ENCODE measurements at places on chromosomes 7 and 10.

GRCh38 chr7:155758348-155758747 is 53.9 kb downstream of the SHH start:
- H3K4me3 ChIP-seq: no peak overlapping the region
- no peaks in the 10 kb centered on the region for H3K27me3 ChIP-seq
- H3K36me3 ChIP-seq: peaks cover 75% of the 10 kb centered on the region
- H3K27ac ChIP-seq: no peak overlapping the region

DNA sequence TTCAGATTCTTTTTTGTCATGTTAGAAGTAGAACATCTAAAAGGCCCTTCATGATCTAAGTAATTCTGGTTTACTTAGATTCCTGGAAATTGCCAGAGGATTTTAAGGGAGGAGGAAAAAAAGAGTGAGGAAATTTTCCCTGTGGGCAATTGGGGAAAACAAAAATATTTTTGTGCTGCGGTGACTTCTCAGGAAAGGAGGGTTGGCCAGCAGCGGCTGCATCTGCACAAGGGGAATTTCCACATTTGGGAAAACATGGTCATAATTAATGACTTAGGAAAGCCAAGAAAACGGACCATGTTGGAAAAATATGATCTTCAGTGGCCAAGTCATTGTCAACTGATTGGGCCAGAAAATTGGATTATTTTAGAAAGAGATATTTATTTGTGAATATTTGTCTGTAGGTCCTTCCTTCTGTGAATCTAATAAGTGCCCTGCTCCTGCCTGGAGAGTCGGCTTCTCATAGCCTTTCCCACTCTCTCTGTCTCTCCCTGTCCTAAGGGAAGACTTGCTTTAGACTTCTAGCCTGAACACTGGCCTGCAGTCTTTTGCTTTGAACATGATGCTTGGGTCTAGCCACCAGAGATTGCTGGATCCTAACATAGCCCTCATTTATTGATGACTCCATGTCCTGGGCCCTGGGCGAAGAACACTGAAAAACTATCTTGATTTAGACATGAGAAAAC is 124.2 kb upstream of the MKLN1 start:
- no peaks in the 10 kb centered on the region for H3K27me3 ChIP-seq
- no peaks in the 10 kb centered on the region for H3K36me3 ChIP-seq
- no peak for DNase-seq
- H3K27ac ChIP-seq: no peak overlapping the region

DNA sequence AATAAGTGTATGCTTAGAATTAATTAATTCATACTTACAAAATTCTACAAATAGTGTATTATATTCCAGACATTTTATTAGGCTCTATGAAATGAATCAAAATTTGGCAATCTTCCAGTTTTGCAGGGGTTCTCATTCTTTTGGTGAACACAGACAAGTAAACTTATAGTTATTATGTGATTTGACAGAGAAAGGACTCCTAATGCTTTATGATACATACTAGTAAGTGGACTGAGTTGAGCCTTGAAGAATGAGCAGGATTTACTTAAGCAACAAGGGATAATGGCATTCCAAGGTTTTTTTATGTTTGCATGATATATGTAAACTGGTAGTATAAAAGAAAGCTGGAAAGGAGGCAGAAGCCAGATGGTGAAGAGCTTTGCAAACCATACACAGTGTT is 145.7 kb upstream of the FERD3L start:
- DNase-seq: no peak
- no peaks in the 10 kb centered on the region for H3K27me3 ChIP-seq
- no peak overlapping the region for H3K4me3 ChIP-seq
- H3K36me3 ChIP-seq: no peaks in the 10 kb centered on the region

- DNase-seq: no peak
- no peaks in the 10 kb centered on the region for H3K36me3 ChIP-seq
Observed at GRCh38 chr7:104153287-104153686, 54.5 kb downstream of the ORC5 start.

DNA sequence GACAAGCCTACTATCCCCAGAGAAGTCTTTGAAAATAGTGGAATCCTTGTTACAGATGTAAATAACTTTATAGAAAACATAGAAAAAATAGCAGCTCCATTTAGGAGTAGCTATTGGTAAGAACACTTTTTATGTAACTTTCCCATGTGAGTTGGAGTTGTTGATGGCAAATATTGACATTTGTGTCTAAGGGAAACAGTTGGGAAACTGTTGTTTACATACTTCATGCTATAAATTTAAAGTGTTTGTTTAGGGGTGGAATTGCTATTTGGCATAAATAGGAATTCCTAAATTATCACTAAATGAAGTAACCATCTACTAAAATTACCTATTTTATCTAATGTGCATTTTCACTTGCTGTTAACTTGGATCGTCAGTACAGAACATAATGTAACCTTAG is 50.7 kb downstream of the GDI2 start:
- no peak overlapping the region for H3K27ac ChIP-seq
- no peaks in the 10 kb centered on the region for H3K27me3 ChIP-seq
- H3K36me3 ChIP-seq: peaks cover 74% of the 10 kb centered on the region

GRCh38 chr7:47202146-47202783 is 379.6 kb downstream of the TNS3 start:
- no peaks in the 10 kb centered on the region for H3K4me1 ChIP-seq
- H3K4me3 ChIP-seq: no peak overlapping the region
- no peak overlapping the region for H3K27ac ChIP-seq
- DNase-seq: no peak
- no peaks in the 10 kb centered on the region for H3K36me3 ChIP-seq

- no peak overlapping the region for H3K4me3 ChIP-seq
- H3K27ac ChIP-seq: no peak overlapping the region
- no peak for DNase-seq
- peaks cover 18% of the 10 kb centered on the region for H3K4me1 ChIP-seq
- no peaks in the 10 kb centered on the region for H3K27me3 ChIP-seq
- H3K36me3 ChIP-seq: peaks cover 46% of the 10 kb centered on the region
Observed at GRCh38 chr10:12121673-12122072, 7.8 kb upstream of the SEC61A2 start.

GRCh38 chr10:18684416-18684815 is 25.2 kb downstream of the ARL5B start:
- no peak for DNase-seq
- H3K4me3 ChIP-seq: no peak overlapping the region
- H3K27ac ChIP-seq: no peak overlapping the region
- H3K36me3 ChIP-seq: peaks cover 7% of the 10 kb centered on the region
- peaks cover 13% of the 10 kb centered on the region for H3K4me1 ChIP-seq

- H3K4me1 ChIP-seq: no peaks in the 10 kb centered on the region
- H3K36me3 ChIP-seq: no peaks in the 10 kb centered on the region
- no peaks in the 10 kb centered on the region for H3K27me3 ChIP-seq
- H3K27ac ChIP-seq: no peak overlapping the region
Observed at GRCh38 chr7:70210936-70211310, 612.6 kb downstream of the AUTS2 start.

DNA sequence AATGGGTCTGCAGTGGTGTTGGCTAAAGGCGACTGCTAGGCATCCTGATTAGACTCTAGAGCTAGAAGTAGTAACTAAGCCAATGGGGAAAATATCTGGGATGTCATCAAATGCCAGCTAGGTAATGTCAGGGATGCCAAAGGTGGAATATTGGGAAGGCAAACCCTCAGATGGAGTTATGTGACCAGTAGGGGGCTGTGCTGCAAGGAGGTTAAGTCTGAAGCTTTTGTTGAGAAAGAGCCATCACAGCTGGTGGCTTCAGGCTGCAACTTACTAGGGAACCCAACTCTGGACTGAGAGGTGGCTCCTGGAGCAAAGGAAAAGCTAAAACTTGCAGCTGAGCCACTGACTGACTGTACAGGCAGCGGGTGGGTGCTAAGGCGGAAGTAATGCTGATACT is 576.9 kb upstream of the GHITM start:
- DNase-seq: no peak
- no peak overlapping the region for H3K4me3 ChIP-seq
- H3K36me3 ChIP-seq: no peaks in the 10 kb centered on the region
- H3K27ac ChIP-seq: no peak overlapping the region
- no peaks in the 10 kb centered on the region for H3K27me3 ChIP-seq
- no peaks in the 10 kb centered on the region for H3K4me1 ChIP-seq

DNA sequence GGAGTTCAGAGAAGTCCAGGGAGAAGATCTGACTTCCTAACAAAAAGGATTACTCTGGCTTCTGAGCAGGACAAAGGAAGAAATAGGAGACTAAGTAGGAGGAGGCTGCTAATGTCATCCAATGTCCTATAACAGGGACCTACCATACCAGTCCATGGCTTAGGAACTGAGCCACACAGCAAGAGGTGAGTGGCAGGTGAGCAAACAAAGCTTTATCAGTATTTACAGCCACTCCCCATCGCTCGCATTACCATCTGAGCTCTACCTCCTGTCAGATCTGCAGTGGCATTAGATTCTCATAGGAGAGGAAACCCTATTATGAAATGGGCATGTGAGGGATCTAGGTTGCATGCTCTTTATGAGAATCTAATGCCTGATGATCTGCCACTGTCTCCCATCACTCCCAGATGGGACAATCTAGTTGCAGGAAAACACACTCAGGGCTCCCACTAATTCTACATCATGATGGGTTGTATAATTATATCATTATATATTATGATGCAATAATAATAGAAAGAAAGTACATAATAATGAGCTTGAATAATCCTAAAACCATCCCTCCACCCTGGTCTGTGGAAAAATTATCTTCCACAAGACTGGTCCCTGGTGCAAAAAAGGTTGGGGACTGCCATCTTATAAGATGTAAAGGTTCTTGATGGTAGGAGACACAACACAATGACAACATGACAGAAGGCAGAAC is 487.4 kb downstream of the PLXDC2 start:
- H3K4me3 ChIP-seq: no peak overlapping the region
- H3K36me3 ChIP-seq: no peaks in the 10 kb centered on the region
- no peak for DNase-seq
- no peak overlapping the region for H3K27ac ChIP-seq
- no peaks in the 10 kb centered on the region for H3K27me3 ChIP-seq
- no peaks in the 10 kb centered on the region for H3K4me1 ChIP-seq

- no peaks in the 10 kb centered on the region for H3K27me3 ChIP-seq
- DNase-seq: peak; percentile 20
- no peaks in the 10 kb centered on the region for H3K36me3 ChIP-seq
- H3K27ac ChIP-seq: no peak overlapping the region
Observed at GRCh38 chr10:106819490-106819889, 345.0 kb downstream of the SORCS1 start.

GRCh38 chr7:2837496-2837895 is 6.6 kb downstream of the GNA12 start:
- no peak overlapping the region for H3K4me3 ChIP-seq
- no peaks in the 10 kb centered on the region for H3K27me3 ChIP-seq
- DNase-seq: no peak
- H3K4me1 ChIP-seq: peaks cover 27% of the 10 kb centered on the region

DNA sequence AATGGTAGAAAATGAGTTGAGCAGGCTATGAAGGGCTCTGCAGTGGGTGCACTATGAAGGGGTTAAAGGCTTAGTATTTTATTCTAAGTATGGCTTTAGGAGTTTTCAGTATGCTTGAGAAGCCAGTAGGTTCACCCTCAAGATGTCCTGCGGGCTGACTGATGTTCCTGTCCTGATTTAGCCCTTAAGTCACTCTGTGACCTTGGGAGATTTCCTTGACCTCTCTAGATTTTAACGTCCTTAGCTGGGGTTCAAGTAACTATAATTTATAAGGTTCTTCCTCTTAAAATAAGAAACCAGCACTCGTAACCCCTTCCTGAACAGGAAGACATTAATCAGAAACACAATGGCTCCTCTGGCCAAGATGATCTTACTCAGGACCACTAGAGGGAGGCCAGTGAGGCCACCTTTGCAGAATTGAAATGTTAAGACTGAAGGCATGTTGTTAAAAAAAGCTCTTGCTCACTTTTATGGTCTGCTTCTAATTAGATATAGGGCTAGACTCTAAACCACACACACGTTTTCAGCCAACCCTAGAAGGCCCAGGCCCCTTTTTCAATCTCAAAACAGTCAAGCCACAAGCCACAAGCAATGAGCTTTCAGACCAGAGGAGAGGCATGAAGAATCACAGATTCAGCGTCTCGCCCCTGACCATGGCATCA is 41.9 kb downstream of the CDK1 start:
- no peak overlapping the region for H3K4me3 ChIP-seq
- H3K27me3 ChIP-seq: peaks cover 7% of the 10 kb centered on the region
- peaks cover 11% of the 10 kb centered on the region for H3K4me1 ChIP-seq
- DNase-seq: no peak
- H3K36me3 ChIP-seq: no peaks in the 10 kb centered on the region
- no peak overlapping the region for H3K27ac ChIP-seq

- no peaks in the 10 kb centered on the region for H3K4me1 ChIP-seq
- DNase-seq: no peak
- H3K36me3 ChIP-seq: no peaks in the 10 kb centered on the region
- H3K27ac ChIP-seq: no peak overlapping the region
Observed at GRCh38 chr7:90538405-90538804, 57.7 kb upstream of the CDK14 start.
